Erythroblast (primary cell): ENCODE measurements at places on chromosomes 7 and 10.

- DNase-seq = no peak
These were observed 1060.0 kb downstream of the NRG3 start for GRCh38 chr10:82934947-82935346.

- peak; percentile 81 for DNase-seq
These were observed 6.0 kb upstream of the TMED4 start for GRCh38 chr7:44587843-44588711.

DNA sequence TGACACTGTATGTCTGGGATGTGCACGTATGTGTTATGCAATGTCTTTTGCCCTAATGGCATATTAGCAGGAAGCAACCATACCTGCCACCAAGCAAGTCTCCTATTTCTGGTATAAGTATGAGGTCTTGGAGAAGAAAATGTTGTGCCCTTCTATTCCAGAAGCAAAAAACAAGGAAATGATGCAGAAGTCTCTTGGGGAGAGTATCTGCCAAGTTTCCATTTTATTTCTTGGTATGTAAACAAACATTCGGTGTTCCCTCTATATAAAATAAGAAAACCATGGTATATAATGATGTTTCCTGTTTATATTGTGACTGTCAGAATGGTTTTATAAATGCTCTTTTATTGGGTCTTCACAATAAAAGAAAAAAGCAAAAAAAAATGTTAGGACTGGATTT lies 19.3 kb upstream of the MYO3A start:
- DNase-seq = no peak

GRCh38 chr10:61284222-61284890 lies 168.8 kb downstream of the TMEM26 start:
- peak; percentile 68 for DNase-seq

- DNase-seq = no peak
These were observed 213.7 kb downstream of the ITGB1 start for GRCh38 chr10:32744321-32744720.

DNA sequence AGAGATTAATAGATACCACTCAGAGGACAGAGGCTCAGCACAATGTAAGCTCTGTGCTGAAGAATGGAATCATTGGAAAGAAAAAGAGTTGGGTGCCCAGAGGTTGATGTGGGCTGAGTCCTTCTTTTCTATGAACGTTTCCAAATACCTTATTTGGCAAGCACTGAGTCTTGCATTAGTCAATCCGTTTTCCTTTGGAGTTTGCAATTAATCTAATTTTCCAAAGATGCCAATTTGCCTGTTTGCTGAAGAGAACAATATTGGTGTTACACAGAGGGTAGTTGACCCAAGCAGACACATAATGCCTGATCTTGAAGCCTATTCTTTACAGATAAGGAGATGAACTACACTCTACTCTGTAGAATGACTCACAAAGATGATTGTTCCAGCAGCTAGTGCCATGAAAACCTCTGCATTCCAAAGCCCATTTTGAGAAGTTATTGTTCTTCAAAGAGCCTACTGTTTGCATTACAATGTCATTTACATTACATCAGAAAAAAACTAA lies 55.4 kb upstream of the MET start:
- DNase-seq = no peak

- DNase-seq = no peak
These were observed 42.8 kb downstream of the FBXL13 start for GRCh38 chr7:103031781-103032180.

DNA sequence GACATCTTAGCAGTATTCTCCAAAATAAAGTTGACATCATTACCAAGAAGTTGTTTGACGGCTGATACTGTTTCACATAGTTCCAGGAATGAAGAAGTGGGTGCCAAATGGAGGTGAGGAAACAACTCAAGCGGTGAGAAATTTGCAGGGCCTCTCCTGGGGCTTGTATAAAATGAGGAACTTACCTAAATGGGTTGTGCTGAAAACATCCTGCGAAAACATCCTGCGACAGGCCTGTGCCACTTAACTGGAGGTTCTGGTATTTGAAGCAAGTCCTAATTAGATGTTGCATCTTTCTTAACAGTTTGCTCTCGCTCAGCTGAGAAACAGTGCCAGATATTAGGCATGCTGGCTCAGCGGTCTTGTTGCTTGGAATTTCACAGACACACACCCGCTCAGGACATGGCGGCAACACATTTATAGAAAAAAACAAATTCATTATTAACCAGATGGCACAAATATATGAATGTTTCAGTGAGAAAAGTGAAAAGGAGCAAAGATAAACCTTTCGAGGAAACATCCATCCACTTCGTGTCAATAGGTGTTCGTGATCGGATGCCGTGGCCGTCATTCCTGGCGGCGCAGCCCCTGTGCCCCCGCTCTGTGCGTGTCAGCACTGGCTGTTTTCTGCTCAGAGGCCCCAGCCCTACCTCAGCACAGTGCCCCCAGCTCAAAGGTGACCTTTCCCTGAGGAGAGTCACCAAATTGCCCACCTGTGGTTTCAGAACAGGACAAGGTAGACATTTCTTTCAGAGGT lies 48.1 kb downstream of the CDC123 start:
- no peak for DNase-seq

- DNase-seq = peak; percentile 71
These were observed 639 bp downstream of the TSPAN13 start for GRCh38 chr7:16753932-16754855.

DNA sequence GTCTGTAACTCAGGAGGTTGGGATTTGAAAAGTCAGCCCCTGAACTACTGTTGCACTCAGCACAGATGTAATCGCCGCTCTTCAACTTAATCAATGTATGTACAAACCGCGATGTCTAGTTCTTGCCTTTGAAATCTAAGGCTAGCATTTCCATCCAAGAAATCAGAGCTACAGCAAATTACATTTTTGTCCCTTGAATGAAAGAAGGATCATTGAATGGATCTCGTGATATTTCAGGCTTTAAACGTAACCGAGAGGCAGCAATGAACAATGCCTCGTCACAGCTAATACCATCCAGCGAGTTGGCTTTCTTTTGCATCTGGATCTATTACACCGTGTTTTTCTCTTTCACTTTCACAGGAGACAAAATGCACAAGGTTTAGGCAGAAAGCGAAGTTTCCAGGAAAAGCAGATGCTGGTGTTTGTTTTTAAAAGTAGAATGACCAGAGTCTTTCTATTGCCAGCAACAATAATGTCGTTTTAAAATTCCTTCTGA lies 5.5 kb downstream of the SKIDA1 start:
- peak; percentile 51 for DNase-seq

DNA sequence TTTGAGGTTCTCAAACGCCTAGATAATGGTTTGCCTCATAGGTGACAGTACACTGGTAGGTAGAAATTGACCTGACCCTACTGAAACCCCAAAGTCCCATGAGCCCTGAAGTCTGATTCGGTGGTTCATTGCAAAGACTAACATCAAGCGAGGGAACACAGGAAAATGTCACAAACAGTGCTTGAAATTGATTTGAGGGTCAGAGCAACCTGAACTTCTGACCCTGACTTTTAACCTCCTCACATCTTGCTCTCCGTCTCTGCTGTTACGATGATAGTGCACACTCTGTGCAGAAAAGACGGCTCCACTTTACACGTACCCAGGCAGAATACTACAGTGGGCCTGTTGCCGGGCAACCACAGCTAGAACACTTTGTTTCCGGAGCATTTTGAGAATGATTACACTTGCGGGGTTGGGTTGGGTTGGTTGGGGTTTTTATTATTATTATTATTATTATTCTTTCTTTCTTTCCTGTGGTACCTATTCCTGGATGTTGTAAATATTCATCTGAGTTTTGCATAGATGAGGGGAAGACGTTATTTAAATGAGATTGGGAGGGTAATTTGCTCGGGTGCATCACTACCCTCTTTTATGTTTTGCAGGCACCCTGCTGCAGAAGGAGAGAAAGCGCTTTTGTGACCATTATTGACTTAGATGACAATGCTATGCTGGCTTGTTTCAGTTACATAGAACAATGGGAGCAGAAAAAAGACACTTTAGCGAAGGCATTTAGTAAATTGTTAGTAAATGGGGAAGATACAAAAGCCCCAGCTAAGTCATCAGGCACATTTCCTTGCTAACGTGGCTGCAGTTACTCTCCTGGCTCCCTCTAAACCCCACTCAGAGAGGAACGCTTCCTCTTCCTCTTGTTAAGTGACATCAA lies 438.1 kb upstream of the NRP1 start:
- DNase-seq = no peak

- DNase-seq = peak; percentile 58
These were observed 109.9 kb downstream of the ITGB8 start for GRCh38 chr7:20440472-20441105.

GRCh38 chr7:155848691-155849669 lies 36.7 kb upstream of the SHH start:
- no peak for DNase-seq

GRCh38 chr7:90692947-90693346 lies 96.8 kb downstream of the CDK14 start:
- DNase-seq = no peak

DNA sequence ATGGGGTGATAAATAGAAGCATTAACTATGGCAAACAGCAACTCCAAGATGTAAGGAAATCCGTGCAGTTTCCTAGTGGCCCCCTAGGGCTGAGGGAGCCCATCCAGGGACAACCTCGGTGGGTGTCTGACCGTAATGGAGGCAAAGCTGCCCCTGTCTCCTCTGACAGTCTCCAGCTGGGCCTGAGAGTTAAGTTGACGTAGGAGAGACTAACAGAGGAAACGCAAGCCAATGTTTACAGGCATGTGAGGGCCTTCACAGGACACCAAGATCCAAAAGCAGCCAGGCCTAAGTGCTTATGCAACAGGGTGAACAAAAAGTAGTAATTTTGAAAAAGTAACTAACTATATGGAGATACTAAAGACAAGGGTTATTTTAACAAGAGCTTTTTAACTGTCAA lies 330.0 kb upstream of the C7orf33 start:
- DNase-seq = no peak

GRCh38 chr10:31358688-31359330 lies 39.8 kb downstream of the ZEB1 start:
- no peak for DNase-seq

DNA sequence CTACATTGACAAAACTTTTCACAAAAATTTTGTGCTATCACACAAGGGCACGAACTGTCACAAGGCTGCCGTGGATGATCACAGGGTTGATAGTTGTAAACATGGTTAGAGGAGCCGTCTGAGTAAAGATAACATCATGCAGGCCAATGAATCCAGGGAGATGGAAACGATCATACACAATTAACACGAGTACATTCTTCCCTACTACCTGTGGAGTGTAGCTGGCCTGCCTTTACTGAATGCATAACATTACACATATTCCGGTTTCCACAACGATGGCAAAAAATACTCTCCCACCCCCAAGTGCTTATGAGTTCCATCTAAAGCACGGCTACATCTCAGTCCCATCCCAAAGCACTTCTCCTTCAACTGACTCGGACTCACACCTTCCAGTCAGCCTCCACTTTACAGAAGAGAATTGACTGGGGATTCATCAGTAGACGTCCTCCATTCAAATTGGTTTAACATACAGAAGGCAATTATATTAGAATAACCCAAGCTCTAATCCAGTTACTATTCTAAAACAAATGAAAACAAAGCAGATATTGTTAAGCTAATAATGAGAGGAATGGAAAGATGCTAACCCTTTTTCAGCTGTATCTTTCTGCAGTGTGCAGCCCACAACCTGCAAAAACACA lies 69.0 kb downstream of the EZH2 start:
- no peak for DNase-seq

GRCh38 chr7:92295391-92295790 lies 49.6 kb downstream of the ANKIB1 start:
- no peak for DNase-seq

GRCh38 chr7:29858191-29858951 lies 52.1 kb downstream of the WIPF3 start:
- no peak for DNase-seq

DNA sequence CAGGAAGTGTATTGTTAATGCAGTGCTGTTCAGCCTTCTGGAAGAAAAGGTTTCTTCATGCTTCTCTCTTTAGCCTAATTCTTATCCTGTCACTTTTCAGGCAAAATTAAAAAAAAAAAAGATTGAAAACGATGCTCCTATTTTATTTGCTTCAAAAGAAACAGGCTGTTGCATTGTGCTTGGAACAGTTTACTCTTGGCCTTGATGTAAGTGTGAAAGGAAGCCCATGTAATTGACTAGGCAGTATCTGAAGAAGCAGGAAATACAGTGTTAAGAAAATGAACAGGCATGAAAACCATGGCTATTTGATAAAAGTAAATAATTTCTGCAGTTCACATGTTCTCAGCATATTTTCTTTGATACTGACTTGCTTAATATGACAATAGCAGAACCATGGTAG lies 40.4 kb upstream of the ATRNL1 start:
- DNase-seq = no peak

DNA sequence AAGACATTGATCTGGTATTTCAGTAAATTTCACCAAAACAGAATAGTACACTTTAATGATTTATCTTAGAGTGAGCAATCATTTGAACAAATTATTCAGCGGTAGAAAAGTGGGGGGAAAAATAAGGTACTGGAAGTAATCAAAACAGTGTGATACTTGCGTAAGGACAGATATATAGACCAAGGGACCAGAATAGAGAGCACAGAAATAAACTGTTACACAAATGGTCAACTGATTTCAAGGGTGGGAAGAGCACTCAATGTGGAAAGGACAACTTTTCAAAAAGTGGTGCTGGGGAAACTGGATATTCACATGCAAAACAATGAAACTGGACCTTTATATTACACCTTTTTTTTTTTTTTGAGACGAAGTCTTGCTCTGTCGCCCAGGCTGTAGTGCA lies 119.9 kb downstream of the NRBF2 start:
- DNase-seq = no peak

- DNase-seq = no peak
These were observed 839.7 kb downstream of the CNTNAP2 start for GRCh38 chr7:146956321-146956720.

- peak; percentile 50 for DNase-seq
These were observed 33.1 kb downstream of the HBP1 start for GRCh38 chr7:107201795-107202450.

DNA sequence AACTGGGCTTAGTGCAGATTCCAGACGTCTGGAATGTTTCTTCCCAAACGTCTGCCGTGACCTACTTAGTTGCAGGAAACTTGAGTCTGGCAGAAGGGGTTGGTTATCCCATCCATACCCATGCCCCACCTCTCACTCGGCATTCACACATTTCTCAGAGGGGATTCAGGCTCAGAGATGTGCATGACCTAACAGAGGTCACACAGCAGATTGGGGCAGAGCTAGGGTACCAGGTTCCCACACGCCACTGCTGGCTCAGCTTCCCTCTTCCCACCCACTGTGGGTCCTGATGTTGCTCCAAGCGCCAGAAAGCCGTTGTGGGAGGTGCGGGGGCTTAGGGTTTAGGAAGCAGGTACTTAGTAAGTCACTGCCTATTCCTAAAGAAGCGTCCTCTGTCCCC lies 3.0 kb downstream of the UCMA start:
- no peak for DNase-seq

- DNase-seq = no peak
These were observed 91.2 kb upstream of the SEM1 start for GRCh38 chr7:96800824-96801223.

GRCh38 chr7:28116041-28116440 lies 64.6 kb downstream of the JAZF1 start:
- no peak for DNase-seq

- DNase-seq = no peak
These were observed 158.8 kb upstream of the ADARB2 start for GRCh38 chr10:1896153-1896552.

- DNase-seq = no peak
These were observed 324.2 kb upstream of the ZMIZ1 start for GRCh38 chr10:78744491-78745090.
